Tongue (tissue), 3 donors: ENCODE measurements at places on chromosomes 11 and 22.
A peak's percentile ranks its signal among the peaks of the same experiment; 100 is the strongest.

- no peak for DNase-seq
These were observed 27.1 kb downstream of the APLP2 start for GRCh38 chr11:130096823-130097222.

DNA sequence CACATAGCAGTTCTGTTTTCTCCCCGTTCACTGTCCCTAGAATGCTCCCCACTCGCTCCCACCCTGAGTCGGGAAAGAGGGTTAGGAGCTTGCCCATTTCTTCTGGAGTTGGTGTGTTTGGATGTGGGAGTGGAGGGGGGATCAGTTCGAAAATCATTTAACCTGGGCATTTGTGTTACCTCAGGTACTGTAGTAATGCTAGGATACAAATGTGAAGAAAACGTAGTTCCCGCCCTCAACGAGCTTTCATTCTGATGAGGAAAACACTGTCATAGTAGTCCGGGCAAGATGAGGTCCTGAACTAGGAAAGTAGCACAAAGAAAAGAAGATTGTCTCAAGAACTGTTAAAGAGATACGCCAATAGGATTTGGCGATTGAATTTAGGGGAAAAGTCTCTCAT, 539 bp downstream of the SDHD start:
- no peak for DNase-seq

GRCh38 chr11:110433393-110434333, 3.9 kb downstream of the FDX1 start:
- DNase-seq, result peak; percentile 61

GRCh38 chr11:33514079-33514925, 186.3 kb downstream of the C11orf91 start:
- DNase-seq, result no peak

DNA sequence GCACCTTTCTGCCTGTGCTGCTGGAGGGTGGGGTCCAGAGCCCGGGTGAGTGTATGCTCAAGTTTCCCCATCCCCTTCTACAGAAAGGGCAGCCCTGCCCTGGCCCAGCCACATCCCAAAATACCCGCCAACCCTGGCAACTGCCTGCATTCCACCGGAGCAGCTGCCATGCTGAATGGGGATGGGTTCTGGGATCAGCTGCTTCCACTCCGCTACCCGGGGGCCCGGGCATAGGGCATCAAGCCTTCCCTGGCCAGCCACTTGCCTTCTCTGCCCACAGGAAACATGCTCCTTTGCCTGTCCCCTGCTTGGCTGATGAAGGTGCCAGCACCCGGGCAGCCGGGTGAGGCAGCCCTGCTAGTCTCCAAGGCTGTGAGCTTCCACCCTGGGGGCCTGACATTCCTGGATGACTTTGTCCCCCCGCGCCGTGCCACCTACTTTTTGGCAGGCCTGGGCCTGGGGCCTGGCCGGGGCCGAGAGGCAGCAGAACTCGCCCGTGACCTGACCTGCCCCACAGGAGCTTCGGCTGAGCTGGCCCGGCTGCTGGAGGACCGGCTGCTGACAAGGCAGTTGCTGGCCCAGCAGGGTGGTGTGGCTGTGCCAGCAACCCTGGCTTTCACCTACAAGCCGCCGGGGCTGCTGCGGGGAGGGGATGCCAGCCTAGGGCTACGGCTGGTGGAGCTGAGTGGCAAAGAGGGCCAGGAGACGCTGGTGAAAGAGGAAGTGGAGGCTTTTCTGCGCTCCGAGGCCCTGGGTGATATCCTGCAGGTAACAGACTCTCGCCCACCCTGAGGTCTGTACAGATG, 3.2 kb downstream of the CARNS1 start:
- peak; percentile 93 for DNase-seq

DNA sequence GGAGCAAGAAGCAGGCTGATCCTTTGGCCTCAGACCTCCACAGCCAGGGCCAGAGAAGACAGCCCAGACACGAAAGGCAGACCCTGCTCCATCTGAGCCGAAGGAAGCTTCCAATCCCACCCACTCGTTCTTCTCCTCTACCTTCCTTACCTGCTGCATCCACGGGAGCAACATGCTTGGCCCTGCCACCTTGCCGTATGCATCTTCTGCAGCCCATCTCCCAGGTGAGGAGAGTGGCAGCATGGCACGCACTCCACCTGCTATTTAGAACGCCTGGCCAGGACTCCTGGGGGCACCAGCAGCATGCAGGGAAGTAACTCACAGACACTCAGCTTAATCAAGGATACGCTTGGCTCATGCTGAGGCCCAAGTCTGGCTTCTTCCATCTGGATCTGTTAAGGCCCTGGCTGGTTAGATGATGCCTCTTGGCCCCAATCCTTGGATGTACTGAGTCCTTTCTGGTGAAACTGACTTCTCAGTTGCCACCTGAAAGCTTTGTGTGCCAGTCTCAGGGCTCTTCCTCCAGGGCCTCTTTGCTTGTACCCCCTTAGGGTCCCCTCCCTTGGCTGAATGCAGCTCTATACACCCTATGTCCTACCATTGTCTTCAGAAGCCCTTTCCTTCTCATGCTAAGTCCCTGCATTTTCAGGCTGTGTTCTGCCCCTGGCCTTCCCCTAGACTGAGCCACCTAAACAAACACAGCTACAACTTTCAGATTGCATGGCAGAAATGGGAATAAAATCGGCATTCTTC, 604.9 kb downstream of the BUD13 start:
- DNase-seq, result no peak

DNA sequence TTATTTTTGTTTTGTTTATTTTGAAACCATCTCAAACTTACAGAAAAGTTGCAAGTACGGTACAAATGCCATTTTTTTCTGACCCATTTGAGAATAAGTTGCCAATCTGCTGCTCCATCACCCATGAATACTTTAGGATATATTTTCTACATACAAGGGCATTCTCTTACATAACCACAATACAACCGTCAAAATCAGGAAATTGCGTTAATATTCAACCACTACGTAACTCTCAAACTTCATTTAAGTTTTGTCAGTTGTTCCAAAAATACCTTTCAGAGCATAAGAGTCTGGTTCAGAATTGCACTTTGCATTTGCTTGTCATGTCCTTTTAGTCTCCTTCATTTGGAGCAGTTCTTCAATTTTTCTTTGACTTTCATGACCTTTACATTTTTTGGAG, 194.3 kb upstream of the BDNF start:
- no peak for DNase-seq

GRCh38 chr11:24759742-24760141, 262.9 kb downstream of the LUZP2 start:
- DNase-seq, result no peak

DNA sequence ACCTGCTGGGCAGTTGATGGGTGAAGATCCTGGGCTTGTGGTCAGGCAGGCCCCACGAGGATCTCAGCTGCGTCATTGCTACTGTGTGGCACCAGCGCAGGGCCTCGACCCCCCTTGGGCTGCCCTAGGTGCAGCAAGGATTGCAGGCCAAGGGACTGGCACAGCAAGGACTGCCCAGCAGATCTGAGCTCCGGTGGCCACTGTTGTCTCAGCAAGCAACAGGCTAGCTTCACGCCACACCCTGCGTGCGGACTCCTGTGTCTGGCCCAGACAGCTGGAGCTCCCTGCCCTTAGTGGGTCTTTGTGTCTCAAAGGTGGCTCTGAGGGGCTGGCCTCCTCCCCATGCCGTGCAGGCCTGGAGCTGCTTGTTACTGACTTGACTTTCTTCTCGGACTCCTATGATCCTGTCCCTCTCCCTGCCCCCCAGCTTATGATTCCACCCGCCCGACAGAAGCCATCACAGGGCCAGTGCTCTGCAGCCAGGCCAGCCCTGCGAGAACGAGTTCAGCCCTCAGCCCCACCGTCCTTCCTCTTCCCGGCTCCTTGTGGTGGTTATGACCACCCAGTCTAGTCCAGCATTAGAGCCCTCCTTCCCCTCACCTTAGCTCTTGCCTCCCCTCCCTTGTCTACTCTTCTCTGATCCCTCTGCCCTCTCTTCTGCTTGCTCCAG, 295.6 kb downstream of the TBC1D22A start:
- DNase-seq, result no peak

DNA sequence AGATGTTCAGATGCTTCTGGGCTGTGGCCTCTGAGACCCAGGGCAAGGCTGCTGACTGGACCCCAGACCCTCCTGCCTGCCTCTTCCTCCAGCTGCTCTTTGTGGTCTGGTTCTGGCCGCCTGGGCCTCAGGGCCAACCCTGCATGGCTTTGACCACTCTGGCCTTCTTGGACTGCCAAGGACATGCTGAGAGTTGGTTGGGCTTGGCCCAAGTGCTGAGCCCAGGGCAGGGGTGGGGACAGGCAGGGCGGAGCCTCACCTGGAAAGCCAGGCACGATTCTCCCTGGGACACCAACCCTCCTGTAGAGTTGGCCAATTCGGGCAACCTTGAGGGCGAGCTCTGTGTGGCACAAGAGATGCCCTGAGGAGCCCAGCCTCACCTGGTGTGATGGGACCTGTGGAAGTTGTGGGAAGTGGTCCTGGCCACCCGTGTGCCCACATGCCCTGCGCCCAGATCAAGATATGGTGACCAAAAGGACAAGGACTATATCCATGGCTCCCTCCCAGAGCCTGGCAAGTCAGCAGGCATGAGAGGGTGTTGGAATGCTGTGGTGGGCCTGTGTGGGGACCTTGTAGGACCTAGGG, 11.6 kb downstream of the TANGO2 start:
- DNase-seq, result no peak

DNA sequence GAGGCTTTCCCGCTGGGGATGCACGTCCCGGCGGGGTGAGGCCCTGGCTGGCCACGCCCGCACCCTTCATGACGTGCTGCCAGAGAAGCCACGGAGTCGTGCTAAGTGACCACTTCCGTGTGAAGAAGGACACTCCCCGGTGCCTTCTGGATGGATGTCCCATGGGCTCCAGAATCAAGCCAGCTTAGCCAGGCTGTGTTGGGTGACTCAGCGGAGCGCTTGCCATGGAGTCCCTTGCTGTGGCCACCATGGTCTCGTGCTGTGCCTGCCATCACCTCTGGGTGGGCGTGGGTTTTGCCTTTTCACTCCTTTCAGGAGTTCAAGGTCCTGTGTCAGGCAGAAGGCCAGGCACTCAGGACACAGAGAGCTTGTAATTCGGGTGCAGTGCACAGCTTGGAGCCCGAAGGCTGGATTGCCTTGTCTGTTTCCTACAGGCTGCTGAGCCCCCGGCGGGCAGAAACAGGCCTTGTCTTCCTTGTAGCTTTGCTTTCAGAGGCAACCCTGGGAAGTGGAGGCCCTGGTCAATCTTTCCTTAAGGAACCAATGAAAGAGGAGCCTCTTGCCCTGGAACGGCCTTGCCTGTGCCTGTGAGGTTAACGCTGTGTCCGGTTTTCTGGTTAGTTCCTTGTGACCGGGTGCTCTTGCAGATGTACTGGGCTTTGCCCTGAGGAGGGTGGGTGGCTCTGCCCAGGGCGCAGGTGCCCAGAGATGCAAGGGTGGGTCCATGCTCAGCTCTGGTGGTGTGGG, 268.6 kb downstream of the TBC1D22A start:
- no peak for DNase-seq

GRCh38 chr11:80844110-80844819, 1403.4 kb upstream of the TENM4 start:
- DNase-seq, result no peak

GRCh38 chr22:23548501-23549197, 31.4 kb downstream of the IGLL1 start:
- no peak for DNase-seq

GRCh38 chr11:5891216-5891800, 1.7 kb upstream of the OR52E5 start:
- peak; percentile 11 for DNase-seq

DNA sequence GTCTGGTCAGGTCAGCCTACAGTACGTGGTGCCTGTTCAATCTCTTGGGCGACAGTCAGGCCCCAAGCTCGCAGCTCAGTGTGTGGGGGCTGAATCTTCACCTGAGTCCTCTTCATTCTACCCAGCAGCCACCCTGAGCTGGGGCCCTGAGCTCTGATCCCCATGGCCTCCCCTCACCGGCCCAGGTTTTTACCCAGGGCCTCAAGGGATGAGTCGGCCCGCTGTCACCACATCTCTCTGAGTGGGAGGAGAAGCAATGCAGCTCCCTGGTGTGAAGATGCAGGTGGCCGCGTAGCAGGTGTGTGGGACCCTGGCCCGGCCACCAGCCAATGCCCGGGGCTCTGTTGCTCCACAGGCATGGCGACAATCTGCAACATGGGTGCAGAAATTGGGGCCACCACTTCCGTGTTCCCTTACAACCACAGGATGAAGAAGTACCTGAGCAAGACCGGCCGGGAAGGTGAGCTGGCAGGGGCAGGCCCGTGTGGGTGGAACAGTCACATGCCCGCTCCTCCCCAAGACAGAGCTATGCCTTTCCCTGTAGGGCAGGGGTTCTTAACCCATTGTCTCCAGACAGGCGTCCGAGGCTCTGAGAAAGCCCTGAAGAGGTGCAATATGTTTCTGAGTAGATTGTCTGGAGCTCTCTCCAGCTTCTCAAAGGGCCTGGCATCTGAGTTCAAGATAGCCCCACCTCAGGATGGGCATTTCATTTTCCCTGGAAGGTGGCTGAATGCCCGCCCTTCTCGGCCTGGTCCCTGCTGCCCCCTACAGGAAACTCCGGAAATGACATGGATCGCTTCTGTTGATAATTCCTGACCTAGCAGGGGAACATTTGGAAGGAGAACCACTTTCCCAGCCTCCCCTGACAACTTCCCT, 26.9 kb downstream of the POLR3H start:
- DNase-seq, result peak; percentile 82

- DNase-seq, result no peak
These were observed 19.1 kb downstream of the SYT13 start for GRCh38 chr11:45267052-45267451.

DNA sequence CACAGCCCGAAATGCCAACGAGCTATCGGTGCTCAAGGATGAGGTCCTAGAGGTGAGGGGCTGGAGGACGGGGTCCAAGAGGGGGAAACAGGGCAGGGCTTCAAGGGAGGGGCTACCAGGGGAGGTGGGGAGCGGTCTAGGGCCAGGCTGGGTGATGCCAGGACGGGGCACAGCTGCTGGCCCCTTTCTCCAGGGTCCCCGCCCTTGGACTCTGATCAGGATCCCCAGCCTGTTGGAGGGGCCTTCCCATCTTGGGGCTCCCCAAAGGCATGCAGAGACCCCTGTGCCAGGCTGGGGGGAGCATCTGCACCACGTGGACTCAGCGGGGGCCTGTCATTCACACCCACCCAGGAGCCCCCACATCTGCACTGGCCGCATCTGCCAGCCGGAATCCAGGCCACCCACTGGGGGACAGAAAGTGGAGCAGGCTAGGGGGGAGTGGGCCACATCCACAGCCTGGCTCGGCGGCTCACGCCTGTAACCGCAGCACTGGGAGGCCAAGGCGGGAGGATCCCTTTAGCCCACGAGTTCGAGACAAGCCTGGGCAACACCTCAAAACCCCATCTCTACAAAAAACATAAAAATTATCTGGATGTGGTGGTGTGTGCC, 18.9 kb downstream of the EPS8L2 start:
- DNase-seq, result no peak
